ENCODE measurements at places on chromosomes 4 and X.
A peak's percentile ranks its signal among the peaks of the same experiment; 100 is the strongest.

GRCh38 chr4:174575436-174575835 is 53.1 kb upstream of the HPGD start:
- no peak for DNase-seq

DNA sequence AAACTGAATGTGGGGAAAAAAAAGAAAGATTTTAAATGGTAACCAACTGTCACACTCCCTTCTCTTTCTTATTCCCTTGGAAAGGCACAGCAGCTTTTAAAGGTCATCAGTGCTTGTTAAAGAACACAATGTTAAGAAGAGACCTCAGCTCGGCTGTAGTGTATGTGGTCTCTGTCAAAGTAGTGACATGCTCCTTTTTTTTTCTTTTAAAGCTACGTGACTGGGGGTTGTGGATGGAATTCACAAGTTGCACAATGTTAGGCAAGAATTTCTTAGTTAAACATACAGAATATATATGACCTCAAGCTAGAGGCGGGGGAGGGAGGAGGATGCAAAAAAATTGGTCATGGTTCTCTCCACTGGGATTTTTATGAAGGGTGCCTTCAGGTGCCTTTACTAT is 45.6 kb downstream of the OCRL start:
- no peak for DNase-seq

GRCh38 chr4:151717909-151718628 is 42.7 kb downstream of the GATB start:
- peak; percentile 45 for DNase-seq

GRCh38 chrX:136767104-136767941 is 13.4 kb downstream of the ARHGEF6 start:
- DNase-seq, result peak; percentile 70

DNA sequence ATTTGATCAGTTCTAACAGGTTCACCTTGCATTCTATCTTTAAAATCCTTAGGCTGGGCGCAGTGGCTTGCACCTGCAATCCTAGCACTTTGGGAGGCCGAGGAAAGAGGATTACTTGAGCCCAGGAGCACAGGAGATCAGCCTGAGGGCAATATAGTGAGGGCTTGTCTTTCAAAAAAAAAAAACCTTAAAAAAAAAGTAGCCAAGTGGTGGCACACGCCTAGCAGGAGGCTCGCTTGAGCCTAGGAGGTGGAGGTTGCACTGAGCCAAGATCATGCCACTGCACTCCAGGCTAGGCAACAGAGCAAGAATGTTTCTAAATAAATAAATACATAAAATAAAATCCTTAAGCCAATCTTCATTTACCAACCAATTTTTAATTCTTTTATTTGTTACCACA is 75.6 kb downstream of the PRSS12 start:
- no peak for DNase-seq

DNA sequence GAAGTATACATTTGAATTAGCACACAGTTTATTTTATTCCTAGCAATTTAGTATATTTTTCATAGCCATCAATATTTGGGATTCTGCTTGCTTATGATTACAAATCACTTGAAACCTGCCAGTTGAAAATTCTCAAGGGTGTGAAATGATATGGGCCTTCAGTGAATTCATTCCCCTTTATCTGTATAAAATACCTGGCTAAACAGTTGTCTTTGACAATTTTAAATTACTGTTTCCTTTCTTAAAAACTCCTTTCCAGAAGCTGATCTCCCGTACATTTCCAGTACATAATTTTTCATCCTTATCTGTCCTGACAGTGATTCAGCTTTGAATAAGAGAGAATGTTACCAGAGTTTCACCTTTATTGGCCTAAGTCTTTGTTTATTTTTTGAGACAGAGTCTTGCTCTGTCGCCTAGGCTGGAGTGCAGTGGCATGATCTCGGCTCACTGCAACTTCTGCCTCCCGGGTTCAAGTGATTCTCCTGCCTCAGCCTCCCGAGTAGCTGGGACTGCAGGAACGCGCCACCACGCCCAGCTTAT is 13.9 kb downstream of the ATP7A start:
- no peak for DNase-seq

GRCh38 chr4:87804871-87805270 is 5.5 kb downstream of the IBSP start:
- DNase-seq, result no peak

- no peak for DNase-seq
Observed at GRCh38 chrX:48465336-48465933, 4.6 kb downstream of the SLC38A5 start.

DNA sequence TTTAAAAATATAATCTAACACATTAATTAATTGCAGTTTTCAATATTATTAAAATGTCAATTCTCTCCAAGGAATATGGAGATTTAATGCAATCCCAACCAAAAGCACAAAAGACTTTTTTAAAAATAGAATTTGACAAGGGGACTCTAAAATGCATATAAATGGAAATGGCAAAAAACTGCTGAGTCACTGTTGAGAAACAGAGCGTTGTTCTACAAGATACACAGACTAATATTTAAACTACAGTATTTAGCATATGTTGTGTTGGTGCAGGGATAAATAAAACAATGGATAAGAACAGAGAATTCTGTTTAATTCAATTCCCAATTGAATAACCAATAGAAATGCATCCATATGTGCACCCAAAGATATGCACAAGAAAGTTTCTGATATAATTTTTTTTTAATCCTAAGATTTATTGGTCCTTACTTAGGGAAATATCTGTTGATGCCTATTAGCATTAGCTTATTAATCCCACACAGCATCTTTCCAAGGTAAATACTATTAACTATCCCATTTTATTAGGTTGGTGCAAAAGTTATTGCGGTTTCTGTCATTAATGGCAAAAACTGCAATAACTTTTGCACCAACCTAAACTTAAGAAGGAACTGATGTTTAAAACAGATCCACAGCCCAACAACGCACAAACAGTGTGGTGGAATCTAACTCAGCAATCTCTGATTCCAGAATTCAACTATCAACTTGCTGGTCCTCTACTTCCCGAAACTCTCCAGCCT is 86.8 kb upstream of the VEGFC start:
- DNase-seq, result no peak

DNA sequence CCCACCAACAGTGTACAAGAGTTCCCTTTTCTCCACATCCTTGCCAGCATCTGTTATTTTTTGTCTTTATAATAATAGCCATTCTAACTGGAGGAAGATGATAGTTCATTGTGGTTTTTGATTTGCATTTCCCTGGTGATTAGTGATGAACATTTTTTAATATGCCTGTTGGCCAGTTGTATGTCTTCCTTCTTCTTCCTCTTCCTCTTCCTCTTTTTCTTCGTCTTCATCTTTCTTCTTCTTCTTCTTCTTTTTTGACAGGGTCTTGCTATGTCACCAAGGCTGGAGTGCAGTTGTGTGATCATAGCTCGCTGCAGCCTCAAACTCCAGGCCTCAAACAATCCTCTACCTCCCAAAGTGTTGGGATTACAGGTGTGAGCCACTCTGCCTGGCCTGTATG is 87.4 kb downstream of the CCDC160 start:
- DNase-seq, result no peak

DNA sequence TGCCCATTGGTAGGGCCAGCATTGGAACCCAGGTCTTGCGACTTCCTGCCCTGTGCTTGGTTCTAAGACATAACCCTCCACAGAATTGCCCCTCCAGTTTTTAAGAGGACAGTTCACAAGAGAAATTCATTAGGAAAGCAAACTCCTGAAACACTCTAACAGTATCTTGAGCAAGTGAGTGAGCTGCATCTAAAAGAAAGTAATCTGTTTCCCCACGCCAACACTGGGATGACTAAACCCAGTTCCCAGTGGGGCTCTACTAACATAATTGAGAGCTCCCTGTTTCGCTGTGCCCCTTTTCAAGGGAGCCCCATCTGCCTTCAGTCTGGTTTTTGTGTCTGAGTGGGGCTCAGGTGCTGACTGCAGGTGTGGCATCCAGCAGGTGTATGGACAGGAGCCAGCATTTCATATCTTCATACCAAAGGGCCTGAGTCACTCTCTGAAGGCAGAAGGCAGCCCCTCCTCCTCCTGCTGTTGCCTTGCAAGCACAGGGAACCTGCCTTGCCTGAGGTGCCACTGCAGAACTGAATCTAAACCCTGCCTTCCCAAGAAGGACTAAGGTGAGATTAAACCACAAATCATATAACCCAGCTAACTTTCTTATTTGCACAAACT is 8.0 kb downstream of the AMOT start:
- no peak for DNase-seq

- no peak for DNase-seq
Observed at GRCh38 chrX:151711154-151711553, 4.7 kb upstream of the FATE1 start.
